ENCODE measurements at places on chromosomes 6 and 20.

GRCh38 chr20:16664020-16664419 lies 65.8 kb upstream of the SNRPB2 start:
- no peak for DNase-seq

DNA sequence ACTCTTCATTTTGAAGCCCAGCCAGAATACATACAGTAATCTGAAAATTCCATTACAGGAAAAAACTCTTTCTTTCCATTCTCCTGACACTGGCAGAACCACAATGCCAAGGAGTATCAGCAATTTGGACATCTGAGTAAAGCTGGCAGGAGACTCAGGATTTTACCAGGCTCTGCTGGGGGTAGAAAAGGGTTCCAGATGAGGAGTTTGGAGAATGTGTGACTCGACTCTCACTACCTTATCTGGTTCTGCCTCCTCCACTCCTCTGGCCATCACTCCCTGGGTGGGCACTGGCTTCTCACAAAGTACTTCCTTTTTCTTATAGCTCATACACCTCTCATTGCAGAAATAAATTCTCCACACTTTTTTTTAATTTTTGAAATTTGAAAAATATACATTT lies 10.6 kb upstream of the WFDC8 start:
- no peak for DNase-seq

- DNase-seq = no peak
These were observed 112.6 kb downstream of the FRK start for GRCh38 chr6:115947966-115948541.

- DNase-seq = no peak
These were observed 84.6 kb upstream of the BTN3A2 start for GRCh38 chr6:26280407-26280806.
